ENCODE measurements at places on chromosomes 5 and 9.

GRCh38 chr9:78437296-78437695 lies 140.4 kb downstream of the PSAT1 start:
- no peak for DNase-seq
- H3K4me1 ChIP-seq: peaks cover 8% of the 10 kb centered on the region
- H3K27me3 ChIP-seq: peaks cover 3% of the 10 kb centered on the region
- no peaks in the 10 kb centered on the region for H3K36me3 ChIP-seq

- DNase-seq: no peak
- H3K4me3 ChIP-seq: no peak overlapping the region
- no peaks in the 10 kb centered on the region for H3K36me3 ChIP-seq
- no peaks in the 10 kb centered on the region for H3K4me1 ChIP-seq
Observed at GRCh38 chr5:31237174-31237573, 43.7 kb downstream of the CDH6 start.

DNA sequence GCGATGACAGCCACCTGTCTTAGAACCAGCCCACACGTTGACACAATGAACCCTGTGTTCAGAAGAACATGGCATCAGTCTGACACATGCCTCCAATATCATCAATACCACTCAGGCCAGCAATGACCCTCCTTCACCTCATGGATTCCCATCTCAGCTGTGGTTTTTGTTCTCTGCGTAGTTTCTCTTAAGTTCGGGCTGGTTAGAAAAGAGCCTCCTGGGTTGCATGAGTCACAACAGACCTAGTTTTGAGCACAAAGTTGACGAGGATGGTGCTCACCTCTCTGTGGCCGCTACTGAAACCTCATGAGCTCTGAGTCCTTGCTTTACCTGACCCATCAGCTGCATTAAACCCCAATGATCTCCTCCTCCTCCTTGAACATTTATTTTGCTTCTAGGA lies 299.9 kb downstream of the SPOCK1 start:
- no peak for DNase-seq
- H3K27ac ChIP-seq: no peak overlapping the region
- no peaks in the 10 kb centered on the region for H3K36me3 ChIP-seq
- no peak overlapping the region for H3K4me3 ChIP-seq
- H3K4me1 ChIP-seq: no peaks in the 10 kb centered on the region

DNA sequence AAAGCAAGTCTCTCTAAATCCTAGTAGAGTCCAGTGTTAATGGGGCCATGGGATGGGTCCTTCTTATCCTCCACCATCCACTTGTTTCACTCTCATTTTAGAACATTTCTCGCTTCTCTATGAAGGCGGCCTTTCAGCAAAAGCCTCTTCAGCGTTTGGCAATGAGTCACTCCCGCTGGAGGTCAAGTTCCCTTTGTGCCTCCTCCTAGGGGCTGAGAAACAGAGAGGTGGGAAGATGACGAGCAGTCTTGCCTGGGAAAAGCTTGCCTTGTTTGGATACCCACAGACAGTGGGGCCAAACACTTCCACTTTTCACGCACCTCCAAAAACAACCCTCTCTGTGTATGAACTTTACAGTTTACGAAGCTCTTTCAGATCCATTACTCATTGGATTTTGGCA lies 168.8 kb downstream of the GABBR2 start:
- H3K27me3 ChIP-seq: no peaks in the 10 kb centered on the region
- H3K4me3 ChIP-seq: no peak overlapping the region
- DNase-seq: no peak
- H3K36me3 ChIP-seq: no peaks in the 10 kb centered on the region

GRCh38 chr9:92100237-92100911 lies 14.8 kb downstream of the SPTLC1 start:
- peaks cover 19% of the 10 kb centered on the region for H3K36me3 ChIP-seq
- no peak overlapping the region for H3K27ac ChIP-seq
- H3K4me3 ChIP-seq: no peak overlapping the region
- no peak for DNase-seq

- no peaks in the 10 kb centered on the region for H3K36me3 ChIP-seq
- no peak overlapping the region for H3K27ac ChIP-seq
- no peaks in the 10 kb centered on the region for H3K27me3 ChIP-seq
- no peak for DNase-seq
- H3K4me1 ChIP-seq: no peaks in the 10 kb centered on the region
Observed at GRCh38 chr5:33806738-33807442, 84.9 kb downstream of the ADAMTS12 start.
